ENCODE measurements at places on chromosomes 16 and 17.

GRCh38 chr17:1518410-1518809, 2.0 kb upstream of the INPP5K start:
- DNase-seq, result no peak

DNA sequence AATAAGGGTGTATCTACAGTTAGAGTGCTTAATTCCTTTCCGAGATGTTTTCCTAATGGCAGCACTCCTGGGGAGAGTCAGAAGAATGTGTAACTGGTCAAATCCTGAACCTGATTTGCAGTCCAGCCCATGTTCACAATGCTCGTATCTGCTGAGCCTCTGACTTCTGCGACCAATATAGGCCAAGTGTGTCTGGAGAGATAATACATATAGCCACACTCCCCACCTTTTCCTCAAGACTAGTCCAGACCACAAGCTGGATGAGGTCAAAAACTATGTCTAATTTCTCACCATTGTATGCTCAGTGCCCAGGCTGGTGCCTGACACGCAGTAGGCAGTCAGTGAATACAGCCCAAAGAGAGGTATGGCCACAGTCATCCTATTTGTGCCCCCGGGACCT, 58.0 kb downstream of the XYLT1 start:
- DNase-seq, result no peak

DNA sequence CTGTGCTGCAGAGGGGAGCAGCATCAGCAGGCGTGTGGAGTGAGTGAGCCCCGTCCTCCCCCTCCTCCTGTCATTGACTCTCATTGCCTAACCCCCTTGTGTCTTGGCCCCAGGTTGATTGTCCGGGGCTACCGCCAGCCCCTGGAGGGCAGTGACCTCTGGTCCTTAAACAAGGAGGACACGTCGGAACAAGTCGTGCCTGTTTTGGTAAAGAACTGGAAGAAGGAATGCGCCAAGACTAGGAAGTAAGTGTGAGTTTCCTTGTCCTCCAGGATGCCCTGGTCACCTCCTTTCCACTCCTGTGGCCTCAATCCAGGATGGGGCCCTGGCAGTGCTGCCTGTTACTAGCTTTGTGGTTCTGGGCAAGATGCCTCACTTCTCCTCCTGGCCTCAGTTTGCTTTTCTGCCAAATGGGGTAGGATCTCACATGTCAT, 87.0 kb downstream of the ABCC1 start:
- no peak for DNase-seq

DNA sequence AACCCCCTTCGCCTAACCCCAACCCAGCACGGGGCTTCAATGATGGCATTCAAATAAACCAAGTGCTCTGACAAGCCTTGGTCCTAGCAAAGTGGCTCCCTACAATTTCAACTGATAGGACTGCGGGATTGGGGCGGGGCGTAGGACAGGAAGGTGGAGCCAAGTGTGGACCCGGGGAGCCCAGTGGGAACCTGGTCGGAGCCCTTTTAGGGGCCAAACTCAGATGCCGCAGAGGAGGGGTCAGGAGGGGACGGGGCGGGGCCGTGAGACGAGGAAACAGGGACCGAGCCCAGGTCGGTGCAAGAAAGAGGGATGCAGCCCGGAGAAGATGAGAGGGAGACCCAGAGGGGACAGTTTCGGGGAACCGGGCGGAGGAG, 13.2 kb upstream of the CDIPT start:
- DNase-seq, result no peak

DNA sequence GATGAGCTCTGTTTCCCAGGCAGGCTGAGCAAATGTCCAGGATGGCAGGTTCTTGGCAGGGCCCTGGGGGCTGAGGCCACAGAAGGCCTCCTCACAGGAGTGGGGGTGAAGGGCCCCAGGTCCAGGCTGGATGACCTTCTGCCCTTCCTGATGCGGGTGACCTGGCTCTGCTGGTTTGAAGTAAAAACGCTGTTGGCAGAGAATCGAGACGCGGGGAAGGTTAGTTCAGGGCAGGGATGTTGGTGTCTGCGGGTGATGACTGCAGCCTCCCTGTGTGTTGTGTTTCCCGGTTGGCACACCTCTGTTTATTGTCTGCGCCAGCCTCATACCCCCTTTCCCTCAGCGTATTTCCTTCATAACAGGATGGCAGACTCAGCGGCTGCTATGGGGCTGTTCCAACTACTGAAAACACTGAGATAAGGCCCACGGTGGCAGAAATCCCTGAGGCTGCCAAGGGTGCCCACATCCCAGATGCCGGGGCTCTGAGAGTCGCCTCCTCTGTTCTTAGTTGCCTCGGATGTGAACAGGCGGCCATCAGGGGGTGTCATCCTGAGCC, 104.6 kb downstream of the METRNL start:
- DNase-seq, result no peak

DNA sequence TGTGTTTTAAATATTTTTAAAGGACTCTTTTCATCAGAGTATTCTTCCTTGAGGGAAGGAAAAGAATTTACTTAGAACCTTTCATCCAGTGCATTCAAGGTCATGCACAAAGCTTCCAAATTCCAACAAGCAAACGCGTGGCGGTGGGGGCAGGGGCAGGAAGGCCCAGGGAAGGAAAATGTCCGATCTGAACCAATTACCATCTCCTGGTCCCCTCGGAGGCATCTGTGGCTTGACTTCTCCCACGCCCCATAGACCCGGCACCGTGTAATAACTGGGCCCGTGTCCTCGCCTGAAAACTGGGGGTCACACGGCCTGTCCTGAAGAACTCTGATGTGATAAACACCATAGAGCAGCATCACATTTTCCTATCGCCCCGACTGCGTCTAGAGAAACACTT, 18.3 kb downstream of the MEAK7 start:
- DNase-seq, result no peak

DNA sequence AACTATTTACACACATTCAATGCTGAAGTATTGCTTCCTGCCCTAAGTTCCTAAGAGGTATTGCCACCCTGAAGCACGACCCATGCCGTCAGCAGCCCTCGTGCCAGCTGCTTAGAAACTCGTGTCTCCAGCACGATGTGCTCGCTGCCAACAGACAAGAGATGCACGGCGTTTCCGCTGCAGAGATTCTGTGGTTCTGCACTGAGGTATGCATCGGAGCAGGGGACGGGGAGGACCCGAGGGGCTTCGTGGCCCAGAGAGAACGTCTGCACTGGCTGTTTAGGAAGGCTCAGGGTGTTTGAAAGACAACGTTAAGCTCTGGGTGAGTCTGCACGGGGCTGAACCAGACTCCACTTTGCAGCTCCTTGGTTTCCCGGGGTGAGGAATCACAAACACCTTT, 82.7 kb upstream of the CREBBP start:
- DNase-seq, result no peak

DNA sequence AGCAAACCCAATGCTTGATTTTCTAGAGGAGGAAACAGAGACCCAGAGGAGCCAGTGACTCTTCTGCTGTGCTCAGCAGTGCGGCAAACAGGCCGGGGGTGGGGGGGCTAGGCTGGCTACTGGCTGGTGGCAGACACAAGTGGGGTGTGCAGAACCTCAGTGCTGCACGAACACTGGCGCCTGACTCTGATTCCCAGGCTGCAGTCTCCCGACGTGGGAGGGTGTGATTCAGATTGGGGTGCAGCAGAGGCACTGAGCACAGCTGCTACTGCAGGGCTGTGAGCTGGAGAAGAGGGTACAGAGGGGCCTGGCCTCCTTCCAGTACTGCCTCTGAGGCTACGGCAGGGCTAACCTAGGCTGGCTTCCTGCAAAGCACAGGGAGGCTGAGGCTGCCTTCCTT, 8.1 kb downstream of the RPL19 start:
- no peak for DNase-seq

Measured in stimulated activated CD4-positive, alpha-beta T cell treated with anti-CD3 and anti-CD28 coated beads, Interleukin-1b, Interleukin-23, amount 100 ng/mL, for 4 hours (primary cell).